Sciatic nerve (tissue), 2 donors: ENCODE measurements at places on chromosomes 11 and 22.
A peak's percentile ranks its signal among the peaks of the same experiment; 100 is the strongest.

DNA sequence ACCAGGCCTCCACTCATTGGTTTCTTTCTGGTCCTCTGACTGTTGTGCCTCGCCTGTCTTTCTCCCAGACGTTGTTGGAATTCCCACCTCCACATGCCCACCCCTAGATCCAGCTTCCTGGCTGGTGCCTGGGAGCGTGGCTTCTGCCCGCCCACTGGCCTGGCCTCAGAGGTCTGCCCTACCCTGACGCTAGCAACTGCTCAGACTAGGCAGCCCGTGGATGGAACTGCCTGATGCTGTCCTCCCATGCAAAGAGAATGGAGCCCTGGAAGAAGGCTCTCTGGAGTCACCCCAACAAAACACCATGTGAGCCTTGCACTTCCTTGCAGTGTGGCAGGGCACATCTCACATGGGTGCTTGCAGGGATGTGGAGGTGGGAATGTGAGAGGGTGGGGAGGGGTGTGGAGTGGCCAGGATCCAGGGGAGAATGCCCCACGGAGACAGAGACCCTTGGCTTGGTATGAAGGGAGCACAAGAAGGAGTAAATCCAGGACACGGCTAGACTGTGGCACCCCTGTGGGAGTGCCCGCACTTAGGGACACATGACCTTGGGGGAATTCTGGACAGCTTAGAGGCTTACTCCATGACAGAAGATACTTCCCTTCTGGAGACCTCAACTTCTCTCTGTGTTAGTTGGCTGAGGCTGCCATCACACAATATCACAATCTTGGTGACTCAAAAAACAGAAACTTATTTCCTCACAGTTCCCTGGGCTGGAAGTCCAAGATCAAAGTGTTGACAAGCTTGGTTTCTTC lies 22.5 kb upstream of the ADA2 start:
- no peak for DNase-seq

GRCh38 chr11:113392236-113392921 lies 4.8 kb downstream of the ANKK1 start:
- no peak for DNase-seq

GRCh38 chr11:68780829-68781228 lies 29.5 kb upstream of the TESMIN start:
- DNase-seq, result no peak

DNA sequence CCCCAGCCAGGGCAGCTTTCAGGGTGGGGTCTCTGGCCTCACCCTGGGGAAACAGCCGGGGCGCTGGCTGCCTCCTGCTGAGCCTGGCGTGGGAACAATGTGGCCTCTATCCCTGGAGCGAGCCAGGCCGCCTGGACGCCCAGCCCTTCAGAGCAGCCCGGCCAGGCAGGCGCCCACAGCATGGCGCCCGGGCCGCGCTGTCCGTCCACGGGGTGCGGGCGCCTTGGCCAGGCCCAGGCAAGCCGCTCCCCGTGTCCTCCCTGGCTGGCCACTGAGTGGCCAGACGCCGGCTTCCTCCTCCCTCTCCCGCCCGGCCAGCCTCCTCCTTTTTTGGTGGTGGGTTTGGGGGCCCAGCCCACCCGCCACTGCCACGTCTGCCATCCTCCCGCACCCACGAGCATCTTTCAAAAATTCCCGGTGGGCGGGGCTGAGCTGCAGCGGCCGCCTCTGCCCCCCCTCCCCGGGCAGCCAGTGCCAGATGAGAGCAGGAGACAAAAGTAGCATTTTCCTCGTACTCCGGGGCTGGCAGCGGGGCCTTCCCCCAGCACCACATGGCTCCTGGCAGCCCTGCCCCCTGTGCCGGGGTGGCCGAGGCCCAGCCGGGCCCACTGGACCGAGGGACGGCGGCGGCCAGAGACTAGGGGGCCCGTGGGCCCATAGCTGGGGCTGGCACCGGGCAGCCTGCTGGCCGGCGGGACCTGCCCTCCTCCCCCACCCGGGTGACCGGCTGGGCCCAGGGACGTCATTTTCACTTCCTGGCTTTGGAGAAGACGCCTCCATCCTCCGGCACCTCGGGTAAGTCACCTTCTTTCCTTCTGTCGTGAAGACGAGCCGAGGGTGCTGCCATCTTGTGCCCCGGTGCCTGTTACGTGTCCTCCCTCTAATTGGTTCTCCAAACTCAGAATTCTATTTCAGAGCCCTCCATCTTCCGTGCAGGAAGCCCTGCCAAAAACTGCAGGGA lies 70.2 kb upstream of the PPARA start:
- peak; percentile 89 for DNase-seq
